ENCODE measurements at places on chromosomes 7 and 10.

DNA sequence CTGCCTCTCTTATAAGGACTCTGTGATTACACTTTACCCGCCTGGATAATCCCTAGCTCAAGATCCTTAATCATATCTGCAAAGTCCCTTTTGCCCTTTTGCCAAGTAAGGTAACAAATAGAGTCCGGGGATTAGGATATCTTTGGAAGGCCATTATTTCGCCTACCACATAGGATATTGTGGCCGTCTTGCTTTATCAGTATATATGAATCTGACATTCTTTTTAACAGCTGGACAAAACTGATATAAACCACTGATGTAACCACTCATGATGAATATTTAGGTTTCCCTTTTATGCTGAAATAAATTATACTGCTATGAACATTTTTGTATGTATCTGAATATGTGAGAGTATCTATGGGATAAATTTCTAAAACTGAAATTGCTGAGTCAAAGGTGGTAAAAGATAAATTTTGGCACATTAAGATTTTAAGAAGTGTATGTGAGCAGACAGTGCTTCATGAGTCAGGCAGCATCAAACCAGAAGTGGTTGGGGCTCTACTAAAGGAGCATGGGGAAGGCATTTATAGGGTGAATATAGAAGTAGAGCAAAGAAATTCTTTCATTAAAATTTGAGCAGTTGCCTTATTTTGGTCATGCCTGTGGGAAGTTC lies 44.7 kb downstream of the AVL9 start:
- no peak for DNase-seq

DNA sequence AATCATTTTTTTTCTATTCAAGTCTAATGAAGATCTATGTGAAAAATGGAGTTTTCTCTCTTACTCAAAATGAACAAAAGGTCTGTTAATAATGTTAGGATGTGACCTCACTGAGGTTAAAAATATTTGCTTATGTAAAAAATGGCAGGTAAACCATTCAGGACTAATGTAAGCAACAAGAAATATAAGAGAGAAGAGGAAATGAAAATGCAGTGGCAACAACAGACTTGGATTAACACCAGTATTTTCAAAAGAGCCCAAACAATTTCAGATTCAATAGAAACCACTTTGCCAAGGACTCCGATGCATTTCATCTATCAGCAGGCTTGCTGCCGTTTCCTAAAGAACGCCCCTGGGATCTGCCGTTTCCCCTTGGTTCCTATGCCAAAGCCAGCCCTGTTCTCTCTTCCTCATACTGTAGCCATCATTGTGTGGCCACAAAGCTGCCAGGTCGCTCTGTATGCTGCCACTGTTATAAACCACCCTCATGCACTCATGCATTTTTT lies 66.4 kb downstream of the MTURN start:
- no peak for DNase-seq

DNA sequence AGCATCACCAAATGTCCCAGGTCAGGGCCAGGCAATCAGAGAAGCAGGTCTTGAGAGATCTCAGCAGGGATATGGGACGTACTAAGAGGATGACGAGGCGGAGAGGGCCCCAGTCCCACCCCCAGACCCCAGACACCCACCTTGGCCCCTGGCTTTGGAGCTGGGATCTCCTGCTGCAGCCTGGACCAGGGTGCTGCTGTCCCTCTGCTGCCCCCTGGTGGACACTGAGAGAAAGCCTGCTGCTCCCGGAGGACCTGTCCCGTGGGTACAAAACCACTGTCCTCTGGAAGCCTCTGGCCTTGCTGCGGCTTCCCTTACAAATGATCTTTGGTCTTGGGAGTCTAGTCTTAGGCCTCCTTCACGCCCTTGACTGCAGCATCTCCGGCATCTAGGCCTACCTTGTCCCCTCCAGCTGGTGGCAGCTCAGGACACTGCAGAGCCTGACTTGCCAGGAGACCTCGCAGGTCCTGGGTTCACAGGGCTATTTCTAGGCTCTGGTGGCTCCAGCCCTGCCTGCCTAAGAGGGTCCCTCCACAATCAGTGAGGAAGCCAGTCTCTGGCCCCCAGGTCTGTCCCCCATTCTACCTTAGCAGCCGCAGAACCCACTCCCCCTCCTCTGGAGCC lies 97.1 kb downstream of the RGS10 start:
- DNase-seq = peak; percentile 78

DNA sequence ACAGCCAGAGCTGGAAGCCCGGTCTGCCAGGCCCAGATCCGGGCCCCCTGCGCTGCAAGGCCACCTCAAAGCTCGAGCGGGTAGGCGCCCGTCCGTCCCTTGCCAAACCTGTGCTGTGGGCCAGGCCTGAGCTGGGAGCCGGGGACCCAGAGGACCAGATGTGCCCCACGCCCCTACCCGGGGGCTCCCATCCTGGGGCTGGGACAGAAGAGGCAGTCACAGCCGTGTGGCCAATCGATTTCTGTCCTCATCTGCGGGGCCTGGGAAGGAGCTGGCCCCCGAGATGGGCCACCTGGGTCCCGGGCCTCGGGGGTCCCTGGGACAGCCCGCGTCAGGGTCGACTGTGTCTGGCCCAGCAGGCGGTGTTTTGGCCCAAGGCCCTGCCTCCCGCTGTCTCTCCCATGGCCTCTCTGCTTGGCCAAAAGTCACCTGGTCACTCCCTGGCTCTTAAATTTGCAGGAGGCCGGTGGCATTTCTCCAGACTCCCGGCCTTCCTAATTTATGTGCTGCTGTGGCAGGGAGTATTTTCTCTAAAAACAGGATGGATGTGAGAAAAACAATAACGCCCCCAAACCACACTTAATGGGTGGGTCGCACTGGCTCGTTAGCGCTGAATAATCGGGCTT lies 63.8 kb downstream of the UNCX start:
- DNase-seq = no peak

- DNase-seq = peak; percentile 20
These were observed 36.3 kb downstream of the JAZF1 start for GRCh38 chr7:28144266-28144665.
